ENCODE measurements at places on chromosomes 6 and 20.

GRCh38 chr20:59575653-59576052 lies 28.7 kb upstream of the PHACTR3 start:
- peak; percentile 41 for DNase-seq

- no peak for DNase-seq
These were observed 2.0 kb downstream of the FOXQ1 start for GRCh38 chr6:1313767-1314503.

GRCh38 chr6:90984066-90984465 lies 397.2 kb upstream of the MAP3K7 start:
- DNase-seq = no peak

- DNase-seq = peak; percentile 78
These were observed 1.6 kb upstream of the PSMB8 start for GRCh38 chr6:32845384-32845884.

- peak; percentile 81 for DNase-seq
These were observed at the start of gene BMP6 for GRCh38 chr6:7725849-7726415. BMP6 (plus strand) TSS chr6:7726099; CDS start chr6:7726956, 857 bp downstream.

GRCh38 chr6:156378853-156379252 lies 398.3 kb upstream of the ARID1B start:
- no peak for DNase-seq

DNA sequence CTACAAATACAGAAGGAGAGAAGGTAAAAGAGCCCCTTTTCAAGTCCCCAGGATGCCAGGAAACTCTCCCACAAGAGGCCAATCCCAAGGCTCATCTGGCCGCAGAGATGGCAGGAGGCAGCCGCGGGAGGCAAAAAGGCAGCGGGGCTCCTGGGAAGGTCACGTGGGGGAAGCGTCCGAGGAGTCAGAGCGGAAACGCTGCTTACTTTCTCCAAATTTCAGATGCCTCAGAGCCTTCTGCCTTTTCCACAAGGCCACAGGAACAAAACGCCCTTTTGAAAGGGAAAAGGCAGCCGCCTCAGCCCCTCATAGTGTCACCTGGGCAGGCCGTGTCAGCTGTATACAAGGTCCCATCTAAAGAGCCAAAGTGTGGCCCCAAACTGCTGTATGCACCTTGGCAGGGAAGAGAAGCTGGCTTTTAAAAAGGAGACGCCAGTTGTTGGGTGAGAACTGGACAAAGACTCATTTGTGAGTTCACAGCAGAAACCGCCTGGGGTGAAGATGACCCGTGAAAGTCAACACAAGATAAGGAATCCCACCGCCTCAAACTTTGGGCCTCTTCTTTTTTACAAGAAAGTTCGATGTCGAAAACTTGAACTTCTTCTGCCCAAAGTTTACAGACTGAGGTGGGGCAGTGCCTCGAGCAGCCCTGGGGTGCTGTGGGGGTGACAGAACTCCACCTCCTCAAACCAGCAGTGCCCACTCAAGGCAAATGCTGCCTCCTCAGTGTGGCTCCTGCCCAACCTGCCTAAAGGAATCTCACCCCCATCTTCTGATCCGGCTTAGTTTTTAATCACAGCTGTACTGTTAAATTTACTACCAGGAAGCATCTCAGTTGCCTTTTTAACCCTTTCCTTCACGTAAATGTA lies 45.4 kb downstream of the EZR start:
- DNase-seq = peak; percentile 57

GRCh38 chr6:100484474-100484873 lies 19.8 kb upstream of the SIM1 start:
- DNase-seq = no peak

DNA sequence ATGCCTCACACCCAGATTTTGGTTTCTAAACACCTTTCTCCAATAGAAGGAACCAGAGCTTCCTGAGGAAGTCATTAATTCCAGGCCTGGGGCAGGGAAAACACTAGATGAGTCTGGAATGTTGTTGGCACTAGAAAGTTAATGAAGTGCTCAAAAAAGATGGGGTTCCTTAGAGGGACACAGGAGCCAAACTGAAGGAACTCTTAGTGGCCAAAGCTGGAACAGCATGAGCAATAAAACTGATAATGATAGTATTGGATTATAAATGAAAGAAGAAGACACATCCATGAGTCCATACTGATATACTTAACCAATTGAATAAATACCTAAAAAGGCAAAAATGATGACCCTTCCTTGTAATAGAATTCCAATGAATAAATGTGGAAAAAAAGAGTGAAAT lies 4.4 kb downstream of the IL20RA start:
- no peak for DNase-seq

DNA sequence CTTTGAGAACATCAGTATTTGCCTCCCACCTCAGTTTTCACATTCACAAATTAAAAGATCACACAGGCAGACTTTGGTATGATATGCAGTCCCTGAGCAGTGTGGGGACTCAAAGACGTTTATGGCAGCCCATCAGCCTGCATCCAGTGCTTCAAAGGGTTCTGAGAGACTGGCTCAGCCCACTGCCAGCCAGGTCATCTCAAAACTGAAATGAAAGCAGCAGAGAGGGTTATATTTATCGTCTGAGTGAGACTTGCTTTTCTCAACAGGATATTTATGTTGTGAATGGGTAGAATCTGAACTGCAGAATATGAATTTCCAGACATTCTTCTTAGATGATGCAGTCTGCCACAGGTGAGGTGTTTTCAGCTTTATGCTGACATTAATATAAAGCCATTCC lies 159.8 kb downstream of the NRN1 start:
- DNase-seq = no peak

- DNase-seq = no peak
These were observed 139.4 kb upstream of the ID4 start for GRCh38 chr6:19697744-19698290.

GRCh38 chr6:156597095-156597494 lies 180.1 kb upstream of the ARID1B start:
- no peak for DNase-seq

GRCh38 chr6:122369536-122369935 lies 29.9 kb upstream of the HSF2 start:
- no peak for DNase-seq

- DNase-seq = no peak
These were observed 1.7 kb upstream of the VSTM2L start for GRCh38 chr20:37901240-37901639.

DNA sequence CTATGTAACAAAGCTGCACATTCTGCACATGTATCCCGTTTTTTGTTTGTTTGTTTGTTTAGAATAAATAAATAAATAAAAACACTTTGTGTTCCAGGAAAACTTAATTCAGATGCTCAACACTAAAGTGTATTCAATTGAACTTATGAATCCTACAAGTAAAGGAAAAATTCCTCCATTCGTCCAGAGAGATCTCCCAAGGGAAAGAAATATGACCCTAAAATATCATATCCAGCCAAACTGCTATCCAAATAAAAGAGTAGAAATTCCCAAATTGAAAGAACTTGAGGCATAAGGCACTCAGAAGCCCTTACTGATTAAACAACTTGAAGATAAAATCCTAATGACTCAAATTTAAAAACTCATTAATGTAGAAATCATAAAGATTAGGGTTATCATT lies 90.4 kb downstream of the MOXD1 start:
- no peak for DNase-seq

GRCh38 chr6:123589317-123589716 lies 47.4 kb downstream of the TRDN start:
- no peak for DNase-seq

- no peak for DNase-seq
These were observed 41.2 kb downstream of the CD40 start for GRCh38 chr20:46159101-46159897.

- no peak for DNase-seq
These were observed 6.6 kb downstream of the NTSR1 start for GRCh38 chr20:62715201-62715600.

DNA sequence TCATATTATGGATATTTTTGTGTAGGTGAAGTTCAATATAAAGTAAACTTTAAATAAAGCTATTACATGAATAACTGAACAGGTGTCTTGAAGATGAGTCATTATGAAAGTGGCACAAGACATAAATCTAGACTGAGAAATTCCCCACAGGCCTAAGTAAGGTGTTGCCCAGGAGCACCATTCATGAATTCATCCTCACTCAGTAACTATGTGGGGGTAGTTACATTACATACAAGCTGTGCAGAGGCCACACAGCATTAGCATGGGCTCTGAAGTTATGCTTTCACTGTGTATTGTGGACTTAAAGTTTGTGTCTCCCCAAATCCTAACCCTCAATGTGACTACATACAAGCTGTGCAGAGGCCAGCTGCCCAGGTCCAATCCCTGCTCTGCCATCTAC lies 65.9 kb downstream of the BCAS1 start:
- DNase-seq = no peak

GRCh38 chr6:25017486-25017885 lies 81.7 kb upstream of the RIPOR2 start:
- no peak for DNase-seq

GRCh38 chr20:9609887-9610502 lies 95.6 kb downstream of the LAMP5 start:
- DNase-seq = no peak

DNA sequence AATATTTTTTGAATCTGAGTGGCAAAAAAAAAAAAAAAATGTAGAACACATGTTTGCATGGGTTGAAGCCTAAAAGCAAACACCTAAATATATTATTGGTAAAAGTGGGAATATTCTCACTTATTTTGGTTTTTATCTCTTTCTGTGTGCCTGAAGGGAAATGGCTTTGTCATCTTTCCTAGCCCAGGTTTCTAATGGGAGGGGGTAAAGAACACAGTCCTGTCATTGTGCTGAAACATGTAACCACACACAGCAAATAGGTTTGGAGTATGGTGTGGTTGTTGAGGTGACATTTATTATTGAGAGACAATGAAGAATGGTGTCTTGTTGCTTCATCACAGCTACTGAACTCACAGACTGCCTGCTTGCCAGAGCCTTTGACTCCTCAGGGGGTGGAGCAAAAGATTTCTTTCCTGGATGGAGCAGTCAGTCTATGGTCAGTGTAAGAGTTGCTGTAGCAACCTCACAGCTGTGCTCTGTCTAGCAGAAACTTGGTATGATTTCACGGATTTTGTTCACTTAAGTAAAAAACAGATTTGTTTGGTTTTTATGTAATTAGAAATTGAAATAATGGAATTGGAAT lies 70.2 kb downstream of the CEP57L1 start:
- no peak for DNase-seq

DNA sequence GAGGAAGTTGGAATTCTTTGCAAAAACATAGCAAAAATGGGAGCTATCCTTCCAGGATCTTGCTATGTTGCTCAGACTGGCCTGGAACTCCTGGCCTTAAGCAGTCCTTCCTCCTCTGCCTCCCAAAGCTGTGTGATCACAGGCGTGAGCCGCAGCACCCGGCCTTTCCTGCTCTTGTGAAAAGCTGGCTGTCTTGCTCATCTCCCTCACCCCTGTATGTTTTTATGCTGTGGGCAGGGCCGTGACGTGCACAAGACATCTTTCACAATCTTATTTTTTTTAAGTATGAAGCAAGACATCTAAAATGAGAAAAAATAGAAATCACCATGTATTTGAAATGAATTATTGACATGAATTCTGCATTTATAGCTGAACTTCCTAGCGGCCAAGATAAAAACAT lies 110.4 kb downstream of the SAMD5 start:
- no peak for DNase-seq

- DNase-seq = no peak
These were observed 76.9 kb downstream of the SYNDIG1 start for GRCh38 chr20:24546232-24546892.

DNA sequence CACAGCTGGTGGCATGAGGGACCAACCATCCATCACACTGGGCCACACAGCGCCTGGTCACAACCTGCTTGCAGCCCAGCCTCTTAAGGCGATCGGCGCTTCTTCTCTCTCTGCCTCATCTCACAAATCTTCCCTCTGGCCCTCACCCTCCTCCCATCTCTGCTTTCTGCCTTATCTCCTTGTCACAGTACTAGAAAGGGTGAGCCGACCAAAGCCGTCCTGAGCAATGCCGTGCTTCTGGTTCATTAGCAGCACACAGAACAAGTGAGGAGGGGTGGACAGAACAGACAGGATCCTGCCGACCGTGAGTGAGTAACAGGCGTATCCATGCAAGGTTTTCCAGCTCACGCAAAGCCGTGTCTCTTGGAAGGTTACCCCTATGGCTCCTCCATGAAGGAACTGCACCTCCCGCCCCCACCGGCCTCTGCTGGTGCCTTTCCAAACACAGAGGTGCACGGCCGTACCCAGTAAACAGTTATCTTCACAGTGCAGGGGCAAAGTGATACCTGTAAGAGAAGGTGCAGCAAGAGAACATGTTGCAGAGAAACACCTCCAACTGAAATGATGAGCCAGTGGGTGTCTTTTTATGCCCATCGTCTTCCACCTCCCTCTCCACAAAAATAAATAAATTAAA lies 331.7 kb downstream of the FARS2 start:
- no peak for DNase-seq

- DNase-seq = no peak
These were observed 236.6 kb upstream of the MOCS1 start for GRCh38 chr6:40170856-40171255.

- no peak for DNase-seq
These were observed 280.4 kb upstream of the TAB2 start for GRCh38 chr6:149037051-149037671.

- no peak for DNase-seq
These were observed 6.7 kb downstream of the PCED1A start for GRCh38 chr20:2833761-2834160.

GRCh38 chr20:48595495-48596333 lies 232.1 kb downstream of the PREX1 start:
- DNase-seq = peak; percentile 13

DNA sequence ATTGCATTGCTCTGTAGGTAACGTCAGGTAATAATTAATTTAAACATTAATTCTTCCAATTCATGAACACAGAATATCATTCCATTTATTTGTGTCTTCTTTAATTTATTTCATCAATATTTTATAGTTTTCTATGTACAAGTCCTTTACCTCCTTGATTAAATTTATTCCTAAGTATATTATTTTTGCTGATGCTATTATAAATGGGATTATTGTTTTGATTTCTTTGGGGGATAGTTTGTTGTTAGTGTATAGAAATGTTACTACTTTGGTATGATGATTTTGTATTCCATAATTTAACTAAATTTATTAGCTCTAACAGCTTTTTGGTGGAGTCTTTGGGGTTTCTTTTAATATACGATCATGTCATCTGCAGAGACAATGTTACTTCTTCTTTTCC lies 44.7 kb upstream of the CCND3 start:
- no peak for DNase-seq

- no peak for DNase-seq
These were observed 49.0 kb upstream of the TAGAP start for GRCh38 chr6:159093609-159094443.

GRCh38 chr6:61841958-61842357 lies 444.1 kb downstream of the KHDRBS2 start:
- DNase-seq = no peak

- no peak for DNase-seq
These were observed 87.5 kb upstream of the NAA20 start for GRCh38 chr20:19929481-19930145.

All from activated effector memory CD4-positive, alpha-beta T cell treated with anti-CD3 and anti-CD28 coated beads, Interleukin-2, amount 50 U/mL, for 16 hours (primary cell).